ENCODE measurements at places on chromosomes 16 and 17.

GRCh38 chr17:27956601-27957445 lies 63.7 kb upstream of the LYRM9 start:
- DNase-seq: no peak

GRCh38 chr17:59530531-59530930 lies 34.9 kb upstream of the DHX40 start:
- DNase-seq: no peak

GRCh38 chr16:50718061-50718760 lies 23.7 kb upstream of the CYLD start:
- no peak for DNase-seq

DNA sequence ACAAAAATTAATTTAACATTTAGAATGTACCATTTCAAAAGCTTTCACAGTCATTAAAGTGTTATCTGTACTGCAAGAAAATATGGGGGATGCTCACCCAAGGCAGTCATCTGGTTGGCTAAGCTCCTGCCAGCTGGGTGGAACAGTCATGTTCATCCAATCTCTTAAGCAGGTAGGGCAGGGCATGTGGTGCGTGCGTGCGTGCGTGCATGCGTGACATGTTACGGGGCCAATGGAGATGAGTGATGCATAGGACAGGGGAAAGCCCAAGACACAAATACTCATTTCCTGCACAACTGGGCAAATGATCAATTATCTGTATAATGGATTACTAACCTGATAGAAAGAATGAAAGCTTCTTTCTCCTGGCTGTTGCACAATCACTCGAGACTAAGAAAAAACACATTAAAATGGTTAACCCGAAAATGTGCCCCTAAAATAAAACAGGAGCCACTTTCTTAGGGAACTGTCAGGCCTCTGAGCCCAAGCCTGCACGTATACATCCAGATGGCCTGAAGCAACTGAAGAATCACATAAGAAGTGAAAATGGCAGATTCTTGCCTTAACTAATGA lies 104.4 kb downstream of the MYO1D start:
- no peak for DNase-seq

GRCh38 chr16:89764711-89765201 lies 43.4 kb downstream of the ZNF276 start:
- peak; percentile 75 for DNase-seq

- DNase-seq: no peak
Measured at GRCh38 chr16:57146735-57147134, 39.1 kb downstream of the PSME3IP1 start.

DNA sequence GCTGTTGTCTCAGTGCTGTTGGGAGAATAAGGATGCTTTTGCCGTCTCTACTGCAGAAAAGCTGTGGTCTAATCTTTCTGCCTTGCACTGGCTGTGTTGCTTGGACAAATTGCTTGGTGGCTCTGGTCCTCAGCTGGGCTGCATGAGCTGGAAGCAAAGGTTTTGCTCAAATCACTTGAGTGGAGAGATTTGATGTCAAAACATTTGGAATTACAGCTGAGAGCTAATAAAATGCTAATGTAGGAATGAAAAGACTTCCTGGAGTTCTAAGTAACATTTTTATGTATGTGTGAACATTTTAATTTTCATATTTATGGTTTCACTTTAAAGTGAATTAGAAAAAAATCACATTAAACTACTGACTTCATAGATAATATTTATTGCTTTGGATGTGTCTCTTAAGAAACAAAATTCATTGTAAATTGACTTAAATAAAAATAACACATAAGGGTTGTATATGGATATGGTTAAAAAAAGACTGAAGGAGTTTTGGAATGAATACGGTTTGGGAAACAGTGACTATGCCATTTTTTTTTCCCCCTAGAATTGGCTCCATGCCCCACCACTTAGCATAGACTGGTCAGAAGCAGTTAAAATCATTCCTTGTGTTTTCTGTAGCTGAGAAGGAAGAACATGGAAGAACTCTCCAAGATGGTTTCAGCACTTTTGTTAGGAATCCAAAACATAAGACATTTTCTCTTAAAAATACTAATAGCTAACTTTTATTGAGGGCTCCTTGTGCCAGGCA lies 39.2 kb upstream of the FAM20A start:
- DNase-seq: no peak

GRCh38 chr17:81870981-81871386 lies at the start of gene ARHGDIA:
Gene ARHGDIA (minus strand): TSS chr17:81871337. CDS start chr17:81869930, 1,407 bp downstream.
- no peak for DNase-seq

DNA sequence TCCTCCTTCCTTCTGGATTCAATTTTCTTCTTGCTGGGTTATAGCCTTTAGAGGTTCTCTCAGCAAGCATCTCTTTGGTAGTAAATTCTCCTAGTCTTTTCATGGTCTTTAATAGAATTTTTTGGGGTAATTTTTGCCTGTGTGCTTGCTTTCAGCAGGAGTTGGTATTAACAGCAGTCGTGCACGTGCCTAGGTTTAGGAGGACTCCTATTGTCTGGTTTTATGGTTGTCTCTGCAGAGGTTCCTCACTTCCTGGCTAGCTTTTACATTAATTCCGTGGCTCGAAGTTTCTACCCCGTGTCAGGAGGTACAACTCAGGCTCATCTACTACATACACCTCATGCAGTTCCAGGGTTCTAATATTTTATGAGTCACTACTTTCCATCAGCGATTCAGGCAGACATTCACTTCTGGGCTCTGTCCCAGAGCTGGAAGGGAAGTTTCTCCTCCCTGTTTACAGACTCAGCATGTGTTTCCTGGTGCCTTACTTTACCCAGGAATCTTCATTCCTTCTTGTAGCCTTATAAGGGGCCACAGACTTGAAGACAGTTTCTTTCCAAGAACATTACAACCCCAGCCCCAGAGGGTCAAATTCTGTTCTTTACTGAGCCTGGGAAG lies 643.6 kb downstream of the HS3ST4 start:
- DNase-seq: no peak

- no peak for DNase-seq
Measured at GRCh38 chr16:28964072-28964471, 10.5 kb upstream of the SPNS1 start.

DNA sequence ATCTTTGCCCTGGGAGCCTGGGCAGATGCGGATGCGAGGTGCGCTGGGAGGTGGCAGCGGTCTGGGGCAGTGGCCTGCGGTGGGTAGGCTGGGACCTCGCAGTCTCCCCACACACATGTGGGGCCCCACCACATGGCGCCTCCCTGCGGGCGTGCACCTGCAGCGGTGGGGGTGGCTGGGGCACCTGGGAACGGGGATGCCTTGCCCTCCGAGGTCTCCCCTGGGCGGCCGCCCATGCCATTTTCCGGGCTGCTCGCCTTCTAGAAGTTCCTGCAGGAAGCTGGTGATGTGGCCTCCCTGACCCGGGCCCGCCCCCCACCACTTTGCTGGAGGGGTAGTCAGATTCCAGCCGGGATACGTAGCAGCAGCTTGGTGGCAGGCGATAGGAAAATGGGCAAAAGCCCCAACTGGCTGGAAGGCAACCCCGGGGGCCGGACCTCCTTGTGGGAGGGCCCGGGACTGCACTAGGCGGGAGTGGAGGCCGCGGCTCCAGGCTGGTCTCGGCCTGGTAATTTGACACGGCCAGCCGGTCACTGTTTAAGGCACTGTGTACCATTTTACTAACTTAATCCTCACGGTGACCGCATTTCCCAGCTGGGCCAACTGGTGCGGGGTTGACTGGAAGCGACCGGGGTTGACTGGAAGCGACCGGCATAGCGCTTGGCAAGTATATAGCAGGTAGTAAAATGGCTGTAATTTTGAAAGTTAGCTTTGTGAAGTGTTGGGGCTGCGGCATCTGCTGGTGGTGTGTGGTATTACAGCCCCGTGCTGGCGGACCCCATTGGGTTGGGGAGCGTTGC lies 38.5 kb downstream of the IGF2BP1 start:
- peak; percentile 25 for DNase-seq

DNA sequence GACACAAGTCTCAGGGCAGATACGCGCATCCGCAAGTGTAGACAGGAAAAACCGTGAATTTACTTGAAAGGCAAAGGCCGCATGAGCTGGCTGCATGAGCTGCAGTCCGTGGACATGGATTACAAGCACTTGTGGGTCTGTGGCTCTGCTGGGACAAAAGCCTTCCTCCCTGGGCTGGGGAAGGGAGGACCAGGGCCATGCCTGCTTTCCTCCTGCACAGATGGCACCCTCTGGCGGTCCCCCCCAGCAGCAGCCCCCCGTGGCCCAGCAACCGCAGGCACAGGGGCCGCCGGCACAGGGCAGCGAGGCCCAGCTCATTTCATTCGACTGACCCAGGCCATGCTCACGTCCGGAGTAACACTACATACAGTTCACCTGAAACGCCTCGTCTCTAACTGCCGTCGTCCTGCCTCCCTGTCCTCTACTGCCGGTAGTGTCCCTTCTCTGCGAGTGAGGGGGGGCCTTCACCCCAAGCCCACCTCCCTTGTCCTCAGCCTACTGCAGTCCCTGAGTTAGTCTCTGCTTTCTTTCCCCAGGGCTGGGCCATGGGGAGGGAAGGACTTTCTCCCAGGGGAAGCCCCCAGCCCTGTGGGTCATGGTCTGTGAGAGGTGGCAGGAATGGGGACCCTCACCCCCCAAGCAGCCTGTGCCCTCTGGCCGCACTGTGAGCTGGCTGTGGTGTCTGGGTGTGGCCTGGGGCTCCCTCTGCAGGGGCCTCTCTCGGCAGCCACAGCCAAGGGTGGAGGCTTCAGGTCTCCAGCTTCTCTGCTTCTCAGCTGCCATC lies 1.7 kb upstream of the MRPL12 start:
- DNase-seq: no peak
